RWPE1 (cell line): ENCODE measurements at places on chromosomes 3 and 15.

DNA sequence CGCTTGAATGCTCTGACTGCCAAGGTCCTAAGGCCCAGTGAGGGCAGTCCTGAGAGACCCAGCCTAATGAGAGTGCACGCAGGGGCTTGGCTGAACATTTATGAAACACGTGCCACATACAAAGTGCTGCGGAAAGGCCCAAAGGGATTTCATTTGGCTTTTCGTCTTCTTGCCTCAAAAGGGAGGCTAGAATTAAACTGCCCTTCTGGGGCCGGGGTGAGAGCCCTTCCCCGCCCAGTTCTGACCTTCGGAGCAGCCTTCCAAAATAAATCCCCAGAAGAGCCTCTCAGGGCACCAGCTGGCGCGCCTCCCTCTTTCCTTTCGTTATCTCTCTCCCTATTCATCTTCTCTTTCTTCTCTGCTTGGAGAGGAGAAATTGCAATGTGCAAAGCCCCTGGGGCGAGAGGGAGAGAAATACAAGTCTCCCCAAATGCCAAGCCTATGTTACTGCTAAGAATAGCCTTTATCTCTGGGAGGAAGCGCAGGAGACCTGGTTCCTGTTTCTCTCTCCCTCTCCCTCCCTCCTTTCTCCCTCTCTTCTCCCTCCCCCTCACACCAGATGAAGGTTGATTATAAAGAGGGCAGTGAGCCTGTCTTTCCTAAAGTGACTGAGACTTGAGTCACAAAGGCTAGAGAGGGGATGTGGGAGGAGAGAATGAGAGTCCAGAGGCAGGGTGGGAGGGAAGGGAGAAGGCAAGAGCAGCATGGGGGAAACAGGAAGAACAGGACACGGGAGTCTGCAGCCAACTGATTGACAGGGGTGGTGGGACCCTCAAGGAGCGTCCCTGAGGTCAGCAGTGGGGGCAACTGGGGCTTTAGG, 36.7 kb upstream of the NDUFB4 start:
- peak; percentile 45 for DNase-seq

GRCh38 chr15:90597577-90597976, 67.9 kb downstream of the CRTC3 start:
- DNase-seq: no peak

DNA sequence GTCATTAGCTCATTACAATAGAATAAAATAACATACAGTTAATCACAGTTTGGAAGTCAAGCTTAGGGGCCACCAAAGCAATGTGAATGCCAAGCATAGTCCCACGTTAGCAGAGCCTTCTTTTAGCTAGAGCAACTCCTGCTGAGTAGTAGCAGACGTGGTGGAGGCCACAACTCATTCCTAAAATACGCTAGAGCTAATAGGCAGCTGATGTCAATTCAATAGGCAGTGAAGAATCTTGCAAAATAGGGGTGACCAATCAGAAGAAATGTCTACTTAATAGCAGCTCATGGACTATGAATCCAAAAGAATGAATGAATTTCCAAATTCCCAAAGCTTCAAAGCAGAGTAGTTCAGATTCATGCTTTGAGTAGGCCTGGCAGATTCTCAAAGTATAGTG, 292.9 kb upstream of the RORA start:
- no peak for DNase-seq

DNA sequence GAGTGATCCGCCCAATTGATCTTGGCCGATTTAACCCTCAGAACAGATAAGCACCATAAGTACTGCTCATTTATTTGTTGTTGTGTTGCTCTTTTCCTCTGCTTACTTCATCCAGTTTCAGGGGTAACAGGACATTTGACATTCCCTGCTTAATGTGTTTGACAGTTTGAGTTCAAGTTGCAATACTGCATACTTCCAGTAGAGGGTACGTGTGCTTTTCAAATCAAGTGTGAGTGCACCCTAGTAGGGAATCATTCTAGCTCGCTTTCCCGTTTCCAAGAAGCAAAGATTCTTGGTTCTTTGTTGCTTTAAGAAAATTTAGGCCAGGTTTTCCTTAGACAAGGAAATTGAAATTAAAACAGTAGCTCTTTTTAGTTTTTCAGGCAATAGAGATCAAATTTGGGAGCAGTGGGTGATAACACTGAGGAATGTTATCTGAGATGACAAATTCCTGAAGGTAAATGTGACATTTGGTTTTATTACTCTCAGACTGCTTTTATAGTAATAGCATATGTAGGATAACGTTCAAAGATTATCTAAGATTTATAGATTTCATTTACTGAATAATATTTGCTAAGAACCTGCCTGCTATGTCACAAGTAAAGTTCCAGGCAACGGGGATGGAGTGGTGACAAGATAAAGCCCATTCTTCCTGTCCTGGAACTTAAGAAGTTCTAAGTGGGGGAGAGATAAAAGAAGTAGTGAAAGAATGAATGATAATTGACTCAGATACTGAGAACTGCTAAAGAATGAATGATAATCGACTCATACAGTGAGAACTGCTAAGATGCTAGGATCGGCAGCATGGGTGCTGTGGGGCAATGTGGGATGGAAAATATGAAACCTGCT, 73.3 kb downstream of the SYNPR start:
- DNase-seq: peak; percentile 18

- DNase-seq: no peak
Observed at GRCh38 chr15:63000706-63001105, 41.8 kb upstream of the TPM1 start.

- DNase-seq: peak; percentile 46
Observed at GRCh38 chr3:59660376-59660775, 610.6 kb upstream of the CFAP20DC start.

DNA sequence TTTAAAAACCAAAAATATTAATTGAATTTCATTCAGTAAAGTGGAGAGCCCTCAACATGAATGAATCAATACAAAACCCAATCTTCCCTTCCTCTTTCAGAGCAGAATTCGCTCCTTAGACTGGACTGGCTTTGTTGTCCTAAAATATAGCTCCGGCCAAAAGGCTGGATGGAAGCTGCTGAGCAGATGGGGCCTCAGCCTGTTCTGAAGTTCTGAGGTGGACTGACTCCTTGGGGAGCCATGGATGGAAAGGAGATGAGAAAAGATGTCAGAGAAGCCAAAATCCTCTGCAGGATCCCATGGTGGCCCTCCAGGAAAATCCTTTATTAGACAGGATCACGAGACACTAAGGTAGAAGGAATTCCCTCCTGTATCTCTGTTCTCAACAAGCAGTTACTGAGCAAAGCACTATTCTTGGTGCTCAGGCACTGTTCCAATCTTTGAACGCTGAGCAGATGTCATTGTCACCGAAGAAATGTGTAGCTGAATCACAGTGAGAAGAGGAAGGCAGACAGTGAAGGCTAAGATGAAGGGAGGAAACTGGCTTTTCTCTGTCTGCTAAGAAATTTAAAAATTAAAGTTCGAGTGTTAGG, 122.0 kb downstream of the SEMA6D start:
- no peak for DNase-seq

DNA sequence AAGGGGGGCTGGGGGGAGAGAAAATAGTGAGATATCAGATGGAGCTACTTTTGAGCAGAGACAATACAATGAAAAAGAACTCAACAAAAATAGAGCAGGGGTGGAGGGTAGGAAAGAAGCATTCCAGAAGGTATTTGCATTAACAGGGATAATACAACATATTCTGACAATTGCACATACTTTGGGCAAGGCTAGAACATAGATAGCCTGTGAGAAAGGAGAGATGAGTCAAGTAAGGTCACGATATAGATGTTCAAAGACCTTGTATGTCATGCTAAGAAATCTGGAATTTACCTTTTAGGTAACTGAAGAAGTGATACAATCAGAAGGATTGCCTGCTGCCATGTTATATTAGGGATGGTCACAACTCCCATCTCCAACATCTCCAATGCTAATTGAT, 155.2 kb downstream of the GSK3B start:
- no peak for DNase-seq

- DNase-seq: no peak
Observed at GRCh38 chr3:194465920-194466570, 20.8 kb downstream of the ATP13A3 start.

GRCh38 chr3:171353423-171353822, 106.8 kb downstream of the TNIK start:
- DNase-seq: peak; percentile 52

- no peak for DNase-seq
Observed at GRCh38 chr3:77816366-77816765, 776.5 kb downstream of the ROBO2 start.

DNA sequence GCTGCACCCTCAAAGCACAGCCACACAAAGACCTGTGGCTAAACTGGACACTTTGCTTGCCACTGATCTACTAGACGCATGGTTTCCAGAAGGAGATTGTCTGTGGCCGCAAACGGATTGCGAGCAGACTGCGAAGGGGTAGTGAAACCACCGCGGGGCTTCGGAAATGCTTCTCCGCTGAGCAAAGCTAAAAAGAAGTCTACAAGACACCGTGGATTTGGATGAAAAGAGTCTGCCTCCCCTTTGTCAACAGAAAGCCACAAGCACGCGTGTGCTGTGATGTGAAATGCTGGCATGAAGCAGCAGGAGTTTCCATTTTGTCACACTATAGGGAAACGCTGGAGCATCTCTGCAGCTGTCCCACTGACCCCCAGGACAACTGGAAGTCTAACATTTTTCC, 63.0 kb downstream of the TMEM44 start:
- DNase-seq: no peak

GRCh38 chr3:55780913-55781312, 293.8 kb upstream of the WNT5A start:
- DNase-seq: no peak

GRCh38 chr15:57237301-57237642, 139.0 kb upstream of the CGNL1 start:
- no peak for DNase-seq

DNA sequence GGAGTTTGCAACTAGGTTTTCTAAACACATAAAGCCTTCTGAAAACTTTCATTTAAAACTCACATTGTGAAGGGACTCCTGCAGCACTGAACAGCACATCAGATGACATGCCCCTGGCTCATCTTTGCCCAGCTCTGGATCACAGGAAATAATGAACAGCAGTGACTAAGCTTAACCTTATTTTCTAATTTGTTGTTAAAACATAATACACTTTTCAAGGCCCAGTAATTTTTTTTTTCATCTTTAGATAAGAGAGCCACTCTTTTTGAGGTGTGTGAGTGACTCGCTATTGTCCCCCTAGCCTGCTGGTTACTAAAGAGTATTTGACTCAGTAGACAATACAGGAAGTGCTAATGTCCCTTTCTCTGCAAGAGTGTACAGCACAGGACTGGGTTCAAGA, 204.0 kb downstream of the OSBPL10 start:
- no peak for DNase-seq

- DNase-seq: no peak
Observed at GRCh38 chr3:182303169-182303568, 490.1 kb upstream of the ATP11B start.

GRCh38 chr3:31978553-31978952, 2.5 kb downstream of the OSBPL10 start:
- no peak for DNase-seq
